ENCODE measurements at places on chromosomes 11 and 22. TPM values are rescaled to one million over a fixed set of nuclear protein-coding genes. Genes with fewer than 3 reads are reported as not detected.

The CYTH4 gene
- total RNA-seq: 1.3 TPM

The NLRX1 gene
- total RNA-seq: 43.3 TPM

The SIK2 gene
- total RNA-seq: 1.5 TPM

The PLAAT4 gene
- total RNA-seq: 57.7 TPM

The GGT1 gene
- total RNA-seq: 396 TPM

The TTC12 gene
- 7.8 TPM for total RNA-seq

The C22orf39 gene
- 44.0 TPM for total RNA-seq

The MMP7 gene
- total RNA-seq: 1,017 TPM

The KRTAP5-8 gene
- not detected for total RNA-seq

The SLC22A25 gene
- not detected for total RNA-seq

The LRRC32 gene
- 0.46 TPM for total RNA-seq

Measured in Caki2 (cell line).